ENCODE measurements at places on chromosomes 12 and 14.

DNA sequence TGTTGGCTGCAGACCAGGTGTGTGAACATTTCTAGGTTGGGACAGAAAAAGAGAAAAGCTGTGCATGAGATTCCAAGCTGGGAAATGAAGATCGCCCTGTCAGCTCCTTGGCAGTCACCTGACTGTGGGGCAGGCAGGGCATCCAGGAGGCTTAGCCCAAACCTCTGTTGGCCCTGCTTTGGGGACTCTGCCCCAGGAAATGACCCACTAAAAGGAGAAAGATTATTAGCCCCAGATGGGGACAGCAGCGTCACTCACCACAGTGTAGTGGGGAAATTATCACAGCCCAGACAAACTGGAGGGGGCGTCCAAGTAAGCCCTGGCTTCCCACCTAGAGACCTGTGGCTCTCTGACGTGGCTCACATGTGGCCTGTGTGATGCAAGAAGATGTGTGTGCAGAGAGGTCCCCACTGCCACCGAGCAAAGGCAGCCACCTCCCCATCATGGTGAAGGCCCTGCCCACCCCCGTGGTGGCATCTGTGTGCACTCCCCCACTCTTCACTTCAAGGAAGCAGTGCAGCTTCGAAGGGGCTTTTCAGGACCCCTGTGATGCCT lies 39.1 kb downstream of the DIO3 start:
- no peak for DNase-seq

GRCh38 chr12:23731035-23731434 lies 218.4 kb downstream of the SOX5 start:
- DNase-seq = no peak

DNA sequence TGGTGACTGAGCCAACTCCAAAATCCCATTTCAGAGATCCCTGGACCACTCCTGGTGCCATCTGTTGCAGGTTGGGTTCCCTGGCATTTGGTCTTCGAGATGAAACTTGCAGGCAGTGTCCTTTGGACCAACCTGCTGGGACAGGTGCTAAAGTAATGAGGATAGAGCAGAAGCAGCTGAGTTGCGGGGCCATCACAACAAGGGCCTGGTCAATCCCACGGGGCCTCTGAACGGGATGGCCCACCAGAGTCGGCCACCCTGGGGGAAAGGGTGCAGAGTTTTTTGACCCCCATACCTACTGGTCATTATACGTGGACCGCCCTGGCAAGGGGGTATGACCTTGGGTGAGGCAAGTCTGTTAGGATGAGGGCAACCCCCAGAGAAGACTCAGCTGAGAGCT lies 39.3 kb downstream of the DLK1 start:
- no peak for DNase-seq

GRCh38 chr14:102079700-102079979 lies 7.2 kb downstream of the HSP90AA1 start:
- DNase-seq = no peak

GRCh38 chr12:65918021-65918420 lies 93.7 kb downstream of the HMGA2 start:
- DNase-seq = no peak
